NCI-H2029 (cell line): ENCODE measurements at places on chromosomes 7 and 10.
A peak's percentile ranks its signal among the peaks of the same experiment; 100 is the strongest.

- DNase-seq = no peak
Measured at GRCh38 chr10:67077376-67077775, 151.5 kb downstream of the LRRTM3 start.

DNA sequence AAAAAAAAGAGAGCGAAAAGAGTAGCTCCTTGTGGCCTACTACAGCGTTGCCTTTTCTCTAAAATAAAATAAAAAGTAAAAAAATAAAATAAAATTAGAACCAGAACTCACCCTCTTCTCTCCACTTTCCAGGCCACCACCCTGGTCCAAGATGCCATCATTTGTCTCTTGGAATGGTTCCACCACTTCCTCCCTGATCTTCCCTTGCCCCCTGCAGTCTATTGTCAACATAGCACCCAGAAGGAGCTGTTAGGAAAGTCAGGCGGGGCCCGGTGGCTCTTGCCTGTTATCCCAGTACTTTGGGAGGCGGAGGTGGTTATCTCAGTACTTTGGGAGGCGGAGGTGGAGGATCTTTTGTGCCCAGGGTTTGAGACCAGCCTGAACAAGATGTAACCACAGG lies 7.6 kb upstream of the GRID2IP start:
- peak; percentile 33 for DNase-seq

DNA sequence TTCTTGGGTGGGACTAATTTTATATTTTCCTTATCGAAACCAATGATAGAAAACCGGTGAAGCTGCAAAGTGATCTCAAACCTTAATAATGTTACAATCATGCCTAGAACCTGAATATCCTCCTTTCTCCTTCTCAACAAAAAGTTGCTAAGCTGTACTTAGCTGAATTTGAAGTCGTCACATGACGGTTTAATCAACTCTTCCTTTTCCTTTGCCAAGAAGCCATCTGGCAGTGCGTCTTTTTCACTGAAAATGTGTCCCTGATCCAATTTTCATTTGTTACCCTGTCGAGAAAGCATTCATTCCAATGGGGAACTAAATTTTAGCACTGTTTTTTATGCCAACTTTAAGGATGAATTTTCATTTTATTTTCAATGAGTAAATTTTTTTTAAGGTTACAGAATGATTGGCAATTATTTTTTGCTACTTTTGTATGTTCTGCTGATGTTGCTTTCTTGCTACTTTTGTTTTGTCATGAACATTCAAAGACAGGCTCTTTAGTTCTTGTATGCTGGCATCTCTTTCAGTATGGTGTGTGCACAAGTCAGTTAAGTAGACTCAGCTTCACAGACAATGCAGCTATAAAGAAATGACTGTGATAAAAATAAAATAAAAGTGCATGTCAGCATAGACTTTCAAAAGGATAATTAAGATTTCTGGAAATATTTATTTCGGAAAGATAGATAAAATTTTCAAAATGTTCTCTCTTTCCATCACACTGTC lies 980.0 kb downstream of the DNAJB9 start:
- DNase-seq = no peak

DNA sequence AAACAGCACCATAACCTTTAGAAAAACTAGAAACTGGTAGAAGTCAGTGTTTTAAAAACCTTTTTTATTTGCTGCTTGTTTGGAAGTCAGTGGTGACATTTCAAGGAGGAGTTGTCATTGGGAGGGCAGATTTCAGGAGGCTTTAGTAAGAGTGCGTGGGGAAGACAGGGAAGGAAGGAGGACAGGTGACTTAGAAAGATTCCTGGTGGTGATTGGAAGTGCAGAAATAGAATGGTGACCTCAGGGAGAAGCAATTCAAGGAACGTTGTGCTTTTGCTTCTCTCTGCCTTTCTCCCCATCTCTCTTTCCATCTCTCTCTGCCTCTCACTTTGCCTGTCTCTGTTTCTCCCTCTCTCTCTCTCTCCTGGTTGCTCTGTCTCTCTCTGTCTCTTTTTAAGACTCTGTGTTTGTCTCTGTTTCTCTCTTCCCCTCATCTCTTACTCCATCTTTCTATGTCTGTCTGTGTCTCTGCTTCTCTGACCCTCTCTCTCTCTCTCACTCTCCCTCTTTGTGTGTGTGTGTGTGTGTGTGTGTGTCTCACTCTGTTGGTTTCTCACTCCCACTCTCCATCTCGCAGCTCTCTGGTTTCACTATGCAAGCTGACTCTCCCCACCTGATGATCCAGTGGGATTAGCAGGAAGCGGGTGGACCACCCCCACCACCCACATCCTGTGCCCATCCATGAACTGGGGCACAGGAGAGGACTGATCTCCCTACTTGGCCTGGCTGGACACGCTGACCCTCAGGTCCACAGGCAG lies 10.9 kb upstream of the PFKP start:
- DNase-seq = no peak

GRCh38 chr10:66366163-66366562 lies 559.7 kb upstream of the LRRTM3 start:
- no peak for DNase-seq

GRCh38 chr7:15314922-15315321 lies 246.9 kb downstream of the AGMO start:
- no peak for DNase-seq

- DNase-seq = no peak
Measured at GRCh38 chr10:31645786-31646185, 282.8 kb downstream of the ARHGAP12 start.

GRCh38 chr10:88731296-88731695 lies 25.2 kb downstream of the LIPK start:
- no peak for DNase-seq

- no peak for DNase-seq
Measured at GRCh38 chr10:12417331-12417730, 68.0 kb downstream of the CAMK1D start.

DNA sequence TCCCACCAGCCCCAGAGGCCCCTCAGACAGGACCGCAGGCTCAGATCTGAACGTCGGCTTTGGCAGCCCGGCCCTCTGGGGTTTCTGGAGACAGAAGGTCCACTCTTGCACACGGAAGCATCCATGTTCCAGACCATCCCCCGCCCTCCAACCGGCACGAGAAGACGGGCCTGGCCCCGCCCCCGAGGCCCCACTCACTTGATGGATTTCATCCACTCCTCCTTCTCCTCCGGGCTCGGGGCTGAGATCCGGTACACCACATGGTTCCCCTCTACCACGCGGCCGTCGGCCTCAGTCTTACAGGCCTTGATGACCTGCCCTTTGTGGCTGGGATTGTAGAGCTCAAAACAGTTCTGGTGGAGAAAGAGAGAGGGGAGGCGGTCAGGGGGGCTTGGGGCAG lies 107.3 kb downstream of the CYTH3 start:
- no peak for DNase-seq

GRCh38 chr10:125662584-125662983 lies 20.4 kb downstream of the TEX36 start:
- DNase-seq = no peak

GRCh38 chr10:130470973-130471372 lies 334.8 kb downstream of the GLRX3 start:
- no peak for DNase-seq

- no peak for DNase-seq
Measured at GRCh38 chr10:3782146-3782450, 2.9 kb downstream of the KLF6 start.

GRCh38 chr10:77284797-77285196 lies 352.8 kb downstream of the KCNMA1 start:
- DNase-seq = no peak

- no peak for DNase-seq
Measured at GRCh38 chr10:93596539-93596938, 4.5 kb downstream of the RBP4 start.

DNA sequence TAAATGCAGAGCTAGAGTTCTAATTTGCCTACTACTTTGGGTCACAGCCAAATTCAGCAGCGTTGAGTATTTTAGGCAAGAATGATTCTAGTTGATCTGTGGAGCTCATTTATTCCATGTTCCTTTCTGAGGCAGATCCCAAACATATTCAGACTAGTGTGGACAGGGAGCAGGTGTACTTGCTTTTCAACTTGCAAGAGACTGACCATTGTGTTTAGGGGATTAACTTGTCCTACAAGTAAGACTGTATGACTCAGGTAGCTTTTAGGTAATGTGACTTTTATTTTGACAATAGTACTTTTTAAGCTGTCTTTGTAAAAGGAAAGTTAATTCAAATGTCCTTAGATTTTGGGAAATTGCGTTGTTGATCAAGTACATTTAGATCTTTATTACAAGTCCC lies 285.5 kb downstream of the TWIST1 start:
- DNase-seq = no peak

GRCh38 chr7:39987641-39988347 lies 37.7 kb downstream of the CDK13 start:
- no peak for DNase-seq

DNA sequence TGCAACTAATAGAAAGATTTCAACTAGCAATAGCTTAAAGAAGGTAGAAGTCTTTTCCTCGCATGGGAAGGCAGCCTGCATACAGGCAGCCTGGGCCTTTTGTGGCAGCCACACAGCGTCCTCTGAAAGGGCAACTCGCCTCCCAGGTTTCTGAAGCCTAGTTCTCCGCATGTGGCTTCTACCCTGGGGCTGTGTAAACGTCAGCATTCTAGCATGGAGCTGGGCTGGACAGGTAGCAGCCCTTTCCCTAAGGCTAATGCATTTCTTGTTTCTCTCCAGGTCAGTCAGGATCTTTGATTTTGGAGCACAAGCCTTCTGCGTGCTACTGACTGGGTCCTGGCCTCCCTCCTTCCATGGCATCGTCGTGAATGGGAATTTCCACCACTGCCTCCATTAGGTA lies 23.8 kb upstream of the SEC61G start:
- DNase-seq = no peak

DNA sequence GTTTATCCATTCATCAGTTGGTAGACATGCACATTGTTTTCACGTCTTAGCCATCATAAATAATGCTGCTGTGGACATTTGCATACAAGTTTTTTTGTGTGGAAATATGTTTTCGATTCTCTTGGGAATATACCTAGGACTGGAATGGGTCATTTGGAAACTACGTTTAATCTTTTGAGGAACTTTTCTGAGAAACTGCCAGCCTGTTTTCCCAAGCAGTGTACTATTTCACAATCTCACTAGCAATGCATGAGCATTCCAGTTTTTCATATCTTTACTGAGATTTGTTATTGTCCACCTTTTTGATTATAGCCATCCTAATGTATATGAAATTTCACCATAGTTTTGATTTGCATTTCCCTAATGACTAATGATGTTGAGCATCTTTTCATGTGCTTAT lies 95.7 kb upstream of the JAZF1 start:
- DNase-seq = no peak
